Esophagus muscularis mucosa (tissue), 4 donors: ENCODE measurements at places on chromosomes 4 and X. TPM values are rescaled to one million over a fixed set of nuclear protein-coding genes. Genes with fewer than 3 reads are reported as not detected.
A peak's percentile ranks its signal among the peaks of the same experiment; 100 is the strongest.

The HSFX2 gene
- not detected for total RNA-seq

DNA sequence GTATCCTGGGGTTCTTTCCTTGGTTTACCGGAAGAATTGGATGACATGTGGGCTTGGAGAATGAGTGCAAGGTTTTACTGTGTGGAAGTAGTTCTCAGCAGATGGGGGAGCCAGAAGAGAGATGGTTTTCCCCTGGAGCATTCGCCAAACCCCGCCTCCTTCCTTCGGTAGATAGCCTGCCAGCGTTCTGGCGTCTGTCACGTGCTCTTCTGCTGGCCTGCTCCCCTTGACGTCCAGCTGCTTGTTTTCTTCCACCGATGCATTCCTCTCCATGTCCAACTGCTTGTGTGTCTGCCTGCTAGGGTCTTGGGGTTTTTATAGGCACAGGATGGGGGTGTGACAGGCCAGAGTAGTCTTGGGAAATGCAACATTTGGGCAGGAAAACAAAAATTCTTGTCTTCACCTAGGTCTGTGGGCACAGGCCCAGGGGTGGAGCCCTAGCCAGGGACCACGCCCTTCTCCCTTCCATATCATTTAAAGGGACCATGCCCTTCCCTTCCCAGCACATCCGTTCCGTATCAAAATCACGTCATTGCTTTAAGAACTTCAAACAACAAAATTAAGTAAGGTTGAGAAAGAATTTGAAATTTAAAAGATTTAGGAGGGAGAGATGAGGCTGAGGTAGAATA lies 538.7 kb upstream of the SMIM31 start:
- H3K27ac ChIP-seq: no peak overlapping the region
- no peaks in the 10 kb centered on the region for H3K4me1 ChIP-seq
- H3K27me3 ChIP-seq: no peaks in the 10 kb centered on the region
- DNase-seq: no peak
- no peak overlapping the region for H3K4me3 ChIP-seq
- no peaks in the 10 kb centered on the region for H3K36me3 ChIP-seq

The AVPR2 gene
- total RNA-seq: 7.6 TPM

DNA sequence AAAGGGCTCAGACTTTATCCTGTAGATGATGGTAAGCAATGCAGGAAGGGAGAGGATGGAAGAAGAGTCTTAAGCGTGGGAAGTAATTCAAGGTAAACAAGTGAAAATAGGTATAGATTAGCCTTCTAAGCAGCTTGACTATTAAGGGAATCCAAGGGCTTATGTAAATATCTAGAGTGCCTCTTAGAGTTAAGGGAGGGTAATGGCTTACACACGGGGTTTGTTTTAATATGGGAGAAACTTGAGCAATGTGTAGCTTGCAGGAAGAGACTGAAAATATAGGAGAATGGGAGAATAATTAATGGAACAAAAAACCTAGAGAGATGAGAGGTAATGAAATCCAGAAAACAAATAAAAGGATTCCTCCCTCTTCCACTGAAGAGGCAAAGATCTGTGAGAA lies 12.8 kb upstream of the SAP30 start:
- no peak for DNase-seq
- H3K27ac ChIP-seq: no peak overlapping the region

The PITX2 gene
- total RNA-seq: 17.4 TPM

DNA sequence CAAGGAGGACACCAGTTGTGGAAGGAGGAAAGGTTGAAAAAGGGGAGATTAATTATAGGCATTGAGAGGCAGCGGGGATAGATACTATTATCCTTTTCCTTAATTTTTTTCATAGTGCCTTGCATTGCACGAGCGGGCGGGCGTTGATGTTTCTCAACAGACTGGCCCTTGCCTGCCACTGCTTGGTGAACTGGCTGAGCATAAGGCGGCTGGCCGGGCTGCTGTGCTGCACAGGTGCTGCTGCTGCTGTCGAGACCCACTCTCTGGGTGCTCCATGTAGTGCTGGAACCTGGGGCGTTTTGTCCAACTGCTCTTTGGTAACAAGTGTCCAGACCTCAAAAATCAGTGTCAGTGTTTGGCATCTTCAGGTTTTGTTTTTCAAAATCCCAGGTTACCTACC lies 83.3 kb upstream of the PAQR3 start:
- no peaks in the 10 kb centered on the region for H3K36me3 ChIP-seq
- no peak for DNase-seq
- peaks cover 7% of the 10 kb centered on the region for H3K4me1 ChIP-seq
- H3K4me3 ChIP-seq: no peak overlapping the region
- H3K27ac ChIP-seq: no peak overlapping the region
- H3K27me3 ChIP-seq: no peaks in the 10 kb centered on the region

DNA sequence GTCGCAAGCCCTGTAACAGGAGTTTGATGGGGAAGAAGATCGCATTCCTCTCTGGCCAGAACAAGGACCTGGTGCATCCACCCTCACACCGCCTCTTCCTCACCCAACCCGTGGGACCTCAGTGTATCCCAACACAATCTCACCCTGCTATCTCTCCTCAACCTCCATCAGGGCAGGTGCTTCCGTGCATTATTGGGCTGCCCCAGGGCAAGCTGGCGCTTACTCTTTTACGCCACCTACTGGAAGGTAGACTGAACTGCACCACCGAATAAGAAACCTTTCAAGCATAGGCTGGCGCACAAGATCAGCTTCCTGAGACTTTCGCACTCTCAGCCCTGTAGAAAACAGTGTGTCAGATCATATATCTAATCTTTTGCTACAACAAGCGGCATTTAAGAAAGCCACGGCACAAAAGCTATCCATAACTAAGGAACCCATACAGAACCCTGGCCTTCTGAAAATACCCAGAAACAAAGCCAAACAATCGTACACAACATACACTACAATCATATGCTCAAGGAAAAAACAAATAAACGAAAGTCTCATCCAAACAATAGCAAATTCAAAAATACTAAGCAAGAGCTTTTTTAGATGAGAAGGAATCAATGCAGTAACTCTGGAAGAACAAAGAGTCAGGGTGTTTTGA lies 209.3 kb downstream of the UGT8 start:
- H3K4me1 ChIP-seq: no peaks in the 10 kb centered on the region
- no peaks in the 10 kb centered on the region for H3K36me3 ChIP-seq
- H3K4me3 ChIP-seq: no peak overlapping the region
- DNase-seq: no peak
- no peak overlapping the region for H3K27ac ChIP-seq

The CDX4 gene
- total RNA-seq: not detected

DNA sequence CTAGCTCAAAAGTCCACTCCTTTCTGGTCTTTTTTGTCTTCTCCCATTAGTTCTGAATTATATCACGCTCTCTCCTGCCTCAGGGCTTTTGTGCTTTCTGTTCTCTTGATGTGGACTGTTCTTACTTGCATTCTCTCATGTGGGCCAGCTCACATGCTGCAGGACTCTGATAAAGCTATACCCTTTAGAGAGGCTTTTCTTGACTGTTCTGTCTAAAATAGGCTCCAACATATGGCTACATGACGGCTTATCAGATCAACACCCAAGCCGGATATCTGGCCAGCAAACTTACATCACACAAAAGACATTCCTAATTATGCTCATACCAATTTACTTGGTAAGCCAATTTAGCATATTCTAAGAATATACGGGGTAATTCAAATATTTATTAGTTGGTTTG lies 1494.5 kb downstream of the TECRL start:
- no peak overlapping the region for H3K27ac ChIP-seq
- H3K4me3 ChIP-seq: no peak overlapping the region
- no peak for DNase-seq
- no peaks in the 10 kb centered on the region for H3K27me3 ChIP-seq

- H3K27ac ChIP-seq: no peak overlapping the region
- H3K4me3 ChIP-seq: no peak overlapping the region
- no peak for DNase-seq
- H3K4me1 ChIP-seq: no peaks in the 10 kb centered on the region
- no peaks in the 10 kb centered on the region for H3K36me3 ChIP-seq
Measured at GRCh38 chr4:2301806-2302205, 39.9 kb upstream of the MXD4 start.

GRCh38 chr4:78552389-78553042 lies 946 bp downstream of the ANXA3 start:
- H3K4me1 ChIP-seq: peaks cover 3% of the 10 kb centered on the region
- H3K4me3 ChIP-seq: peak overlapping the region; percentile 72
- no peaks in the 10 kb centered on the region for H3K36me3 ChIP-seq
- DNase-seq: no peak
- no peaks in the 10 kb centered on the region for H3K27me3 ChIP-seq

GRCh38 chr4:151215295-151215694 lies 61.7 kb upstream of the PRSS48 start:
- peaks cover 29% of the 10 kb centered on the region for H3K4me1 ChIP-seq
- DNase-seq: peak; percentile 37
- no peak overlapping the region for H3K27ac ChIP-seq
- H3K4me3 ChIP-seq: no peak overlapping the region
- H3K36me3 ChIP-seq: no peaks in the 10 kb centered on the region

- no peak for DNase-seq
- no peaks in the 10 kb centered on the region for H3K36me3 ChIP-seq
- H3K27ac ChIP-seq: no peak overlapping the region
- H3K27me3 ChIP-seq: no peaks in the 10 kb centered on the region
- no peak overlapping the region for H3K4me3 ChIP-seq
Measured at GRCh38 chr4:173194157-173194556, 25.5 kb downstream of the GALNT7 start.

The PABPC1L2A gene
- total RNA-seq: not detected

The PPID gene
- 25.3 TPM for total RNA-seq

The DAPP1 gene
- 0.86 TPM for total RNA-seq

The CXXC4 gene
- total RNA-seq: 3.1 TPM

DNA sequence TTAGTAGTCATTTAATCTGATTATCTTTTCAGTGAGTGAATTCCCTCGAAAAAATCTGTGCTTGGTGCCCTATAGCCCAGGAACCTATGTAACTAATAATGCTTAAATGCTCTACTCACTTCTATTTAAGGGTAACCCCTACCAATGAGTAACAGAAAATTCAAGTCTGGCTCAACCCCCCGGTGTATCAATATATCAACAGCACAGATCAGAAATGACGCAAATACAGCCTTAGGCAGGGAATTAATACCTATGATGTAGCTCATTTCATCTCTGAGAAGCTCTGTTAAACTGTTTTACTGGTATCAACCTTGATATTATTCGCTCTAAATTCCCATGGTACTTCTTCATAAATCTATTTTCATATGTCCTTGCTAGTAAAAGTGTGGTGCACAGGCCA lies 28.6 kb downstream of the PDGFC start:
- peak overlapping the region; percentile 79 for H3K27ac ChIP-seq
- H3K27me3 ChIP-seq: no peaks in the 10 kb centered on the region
- H3K4me1 ChIP-seq: peaks cover 81% of the 10 kb centered on the region
- DNase-seq: no peak
- H3K36me3 ChIP-seq: no peaks in the 10 kb centered on the region

DNA sequence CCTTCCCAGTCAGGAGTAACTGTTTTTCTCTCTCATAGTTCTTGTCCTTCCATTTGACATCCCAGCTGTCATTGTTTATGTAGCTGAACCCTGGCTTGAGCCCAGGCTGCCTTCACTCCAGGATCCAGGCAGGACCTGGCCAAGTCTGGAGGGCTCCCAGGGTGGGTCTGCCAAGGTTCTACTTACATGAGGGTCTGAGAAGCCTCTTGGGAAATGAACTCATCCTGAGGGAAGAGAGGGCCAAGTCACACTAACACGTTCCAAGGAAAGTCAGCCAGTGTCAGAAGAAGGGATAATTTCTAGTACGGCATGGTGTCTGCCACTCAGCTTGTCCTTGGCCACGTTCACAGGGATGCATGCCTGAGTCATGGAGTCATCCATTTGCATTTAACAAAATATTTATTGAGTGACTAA lies 54.8 kb upstream of the SRD5A3 start:
- no peaks in the 10 kb centered on the region for H3K4me1 ChIP-seq
- H3K4me3 ChIP-seq: no peak overlapping the region
- H3K36me3 ChIP-seq: no peaks in the 10 kb centered on the region

The EMCN gene
- total RNA-seq: 6.2 TPM

DNA sequence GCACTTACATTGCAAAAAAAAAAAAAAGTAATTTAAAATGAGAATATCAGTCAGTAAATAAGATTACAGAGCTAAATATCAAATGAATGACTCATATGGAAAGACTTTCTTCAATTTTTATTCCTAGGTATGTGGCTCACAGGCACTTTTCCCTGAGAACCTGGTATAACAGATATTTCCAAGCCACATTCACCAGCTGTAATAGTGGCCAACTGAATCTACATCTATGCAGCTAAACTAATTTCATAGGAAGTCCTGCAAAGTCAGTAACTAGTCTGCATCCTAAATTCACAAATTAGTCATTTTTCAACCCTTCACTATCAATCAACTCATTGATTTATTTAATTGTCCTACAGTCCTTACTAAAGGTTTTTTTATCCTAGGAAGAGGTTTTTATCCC lies 5.6 kb downstream of the PDE5A start:
- H3K36me3 ChIP-seq: no peaks in the 10 kb centered on the region
- peaks cover 57% of the 10 kb centered on the region for H3K4me1 ChIP-seq
- DNase-seq: no peak

DNA sequence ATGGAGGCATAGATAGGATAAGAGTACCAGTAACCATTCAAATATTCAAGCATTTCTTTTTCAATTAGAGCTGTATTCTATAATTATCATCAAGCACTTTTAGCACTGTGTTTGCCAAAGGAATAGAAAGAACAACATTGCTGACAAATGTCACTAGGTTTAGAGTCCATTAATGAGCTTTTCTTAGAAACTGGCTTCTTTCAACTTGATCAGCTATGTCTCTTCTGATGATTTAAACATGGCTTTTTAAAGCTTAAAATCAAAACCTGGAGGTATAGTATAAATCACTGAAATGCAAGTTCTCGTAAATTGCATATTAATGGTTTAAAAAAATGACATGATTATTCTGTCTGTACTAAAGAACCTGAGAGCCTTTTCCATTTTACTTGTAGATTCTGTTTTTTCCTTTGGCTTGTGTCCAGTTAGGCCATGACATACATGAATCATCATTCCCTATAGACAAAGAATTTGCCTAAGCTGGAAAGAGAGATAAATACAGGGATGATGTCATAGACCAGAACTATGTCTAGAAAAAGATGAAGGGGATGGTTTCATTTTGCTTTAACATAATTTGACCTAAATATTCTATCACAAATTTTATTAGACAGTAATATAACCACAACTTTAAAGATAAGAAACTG lies 340.1 kb upstream of the CTSO start:
- no peak overlapping the region for H3K4me3 ChIP-seq
- H3K27ac ChIP-seq: no peak overlapping the region
- H3K4me1 ChIP-seq: peaks cover 13% of the 10 kb centered on the region
- DNase-seq: no peak
- H3K36me3 ChIP-seq: no peaks in the 10 kb centered on the region

DNA sequence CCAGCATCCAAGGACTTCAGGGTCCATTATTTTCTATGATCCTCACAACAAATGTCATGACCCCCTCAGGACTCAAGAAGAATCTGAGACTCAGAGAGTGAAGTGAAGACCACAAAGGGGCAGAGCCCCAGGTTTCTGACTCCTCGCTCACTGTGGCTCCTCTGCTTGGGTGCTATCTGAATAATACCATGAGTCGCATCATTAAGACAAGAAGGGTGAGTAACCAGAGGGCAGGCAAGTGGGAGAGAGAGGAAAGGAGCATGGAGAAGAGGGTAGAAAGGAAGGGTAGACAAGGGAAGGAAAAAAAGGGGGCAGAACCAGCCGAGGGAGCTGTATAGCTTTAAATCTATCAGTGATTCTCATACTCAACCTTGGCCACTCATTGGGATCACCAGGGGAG lies 15.5 kb upstream of the HSD17B10 start:
- no peaks in the 10 kb centered on the region for H3K36me3 ChIP-seq
- DNase-seq: no peak
- no peak overlapping the region for H3K27ac ChIP-seq
- H3K27me3 ChIP-seq: no peaks in the 10 kb centered on the region
- no peak overlapping the region for H3K4me3 ChIP-seq

The FAM241A gene
- total RNA-seq: 5.0 TPM
